Anterior cingulate cortex (tissue), 58 donors: ENCODE measurements at places on chromosomes 4 and X.

- DNase-seq, result no peak
These were observed 172.2 kb downstream of the DCLK2 start for GRCh38 chr4:150250293-150250997.

GRCh38 chrX:111837197-111837596 is 38.8 kb upstream of the TRPC5OS start:
- DNase-seq, result no peak

- DNase-seq, result no peak
These were observed 11.4 kb downstream of the ARSD start for GRCh38 chrX:2917767-2918166.

GRCh38 chr4:5759236-5760075 is 48.5 kb downstream of the EVC start:
- DNase-seq, result no peak

GRCh38 chr4:104942990-104943743 is 203.5 kb upstream of the TET2 start:
- no peak for DNase-seq

DNA sequence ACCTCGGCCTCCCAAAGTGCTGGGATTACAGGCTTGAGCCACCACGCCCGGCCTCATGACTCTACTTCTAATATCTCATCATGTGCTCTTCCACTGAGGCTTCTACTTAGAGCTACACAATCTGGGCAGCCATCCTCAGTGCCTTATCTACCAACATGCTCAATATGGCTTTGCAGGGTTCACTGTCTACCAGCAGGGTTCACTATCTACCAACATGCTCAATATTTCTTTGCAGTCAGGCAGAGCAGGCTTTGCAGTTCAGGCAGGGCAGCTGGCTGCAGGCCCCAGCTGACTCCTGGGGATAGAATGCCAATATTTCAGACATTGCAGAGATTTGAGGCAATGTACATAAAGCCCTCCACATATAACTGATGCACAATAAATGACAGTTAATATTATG is 47.5 kb downstream of the PKD2 start:
- DNase-seq, result no peak

DNA sequence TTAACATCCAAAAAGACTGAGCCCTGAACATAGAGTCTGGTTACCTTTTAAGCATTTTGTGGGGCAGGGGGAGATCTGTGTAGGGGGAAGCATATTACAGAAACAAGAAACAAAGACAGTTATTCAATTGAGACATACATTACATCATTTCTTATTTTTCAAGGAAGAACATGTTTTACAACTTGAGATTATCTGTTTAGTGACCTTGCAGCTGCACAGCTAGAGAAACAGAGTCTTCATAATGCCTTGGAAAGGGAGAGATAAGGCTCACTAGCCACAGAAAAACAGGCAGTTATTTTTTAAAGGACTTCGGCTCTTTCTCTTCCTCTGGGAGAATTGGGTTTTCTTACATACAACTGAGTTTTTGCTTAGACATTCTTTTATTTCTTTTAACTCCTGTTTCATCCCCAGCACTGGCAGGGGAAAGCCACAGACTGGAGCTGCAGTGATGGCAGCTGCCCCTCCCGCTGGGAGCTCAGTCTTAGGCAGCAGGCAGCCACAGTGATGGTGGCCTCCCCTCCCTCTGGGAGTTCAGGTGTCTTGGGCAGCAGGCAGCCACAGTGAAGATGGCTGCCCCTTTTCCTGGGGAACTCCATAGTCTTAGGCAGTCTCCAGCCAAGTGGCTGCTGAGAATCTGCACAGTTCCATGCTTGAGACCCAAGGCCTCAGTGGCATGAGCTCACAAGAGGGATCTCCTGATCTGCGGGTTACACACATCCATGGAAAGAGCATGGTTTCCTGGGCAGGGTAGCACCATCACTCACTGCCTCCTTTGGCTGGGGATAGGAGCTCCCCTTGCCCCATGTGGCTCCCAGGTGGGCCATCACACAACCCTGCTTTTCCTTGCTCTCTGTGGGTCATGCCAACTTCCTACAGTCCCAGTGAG is 19.4 kb upstream of the TMPRSS11F start:
- DNase-seq, result no peak

- DNase-seq, result no peak
These were observed 143.3 kb downstream of the DKK2 start for GRCh38 chr4:106892786-106893185.
